IMR-90 (cell line): ENCODE measurements at places on chromosomes 16 and 17. TPM values are rescaled to one million over a fixed set of nuclear protein-coding genes. Genes with fewer than 3 reads are reported as not detected.

The UBE2G1 gene
- 26.3 and 37.5 TPM in 2 replicates for total RNA-seq

DNA sequence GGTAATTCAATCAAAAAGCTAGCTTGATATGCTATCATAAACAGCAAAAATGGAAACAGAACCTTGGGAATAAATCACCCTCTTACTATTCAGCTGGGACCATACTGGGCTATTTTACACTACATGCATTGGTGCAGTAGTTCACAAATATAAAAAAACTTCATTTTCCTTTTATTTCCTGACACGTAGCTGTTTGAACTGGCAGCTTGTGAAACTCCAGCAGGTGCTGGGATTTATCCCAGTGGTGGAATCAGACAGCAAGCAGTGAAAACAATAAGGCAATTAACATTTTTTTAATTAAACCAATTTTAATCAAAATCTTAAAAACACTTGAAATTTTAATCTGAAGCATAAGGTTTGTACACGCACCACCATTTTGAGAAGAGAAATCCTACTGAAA lies 240.4 kb upstream of the IRX5 start:
- no peak overlapping the region for H3K4me3 ChIP-seq
- no peaks in the 10 kb centered on the region for H3K4me1 ChIP-seq
- H3K27me3 ChIP-seq = no peaks in the 10 kb centered on the region
- no peak for DNase-seq
- H3K36me3 ChIP-seq = no peaks in the 10 kb centered on the region

DNA sequence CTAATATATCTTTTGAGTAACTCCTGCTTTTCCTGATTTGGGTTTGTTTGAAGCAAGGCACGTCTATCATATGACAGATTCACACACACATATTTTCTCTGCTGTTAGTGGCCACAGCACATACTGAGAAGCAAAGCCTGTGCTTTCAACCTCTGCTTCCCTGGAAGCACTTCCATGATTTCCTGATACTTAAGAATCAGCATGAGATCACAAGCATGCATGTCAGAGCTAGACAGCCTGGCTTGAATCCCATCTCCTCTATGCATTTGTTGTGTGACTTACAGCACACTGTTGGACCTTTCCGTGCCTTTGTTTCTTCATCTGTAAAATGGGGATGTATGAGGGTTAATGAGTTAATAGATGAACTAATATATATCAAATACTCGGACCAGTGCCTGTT lies 151.1 kb upstream of the NOL11 start:
- H3K4me3 ChIP-seq = no peak overlapping the region
- no peaks in the 10 kb centered on the region; the same call in 1 of the 2 replicates for H3K36me3 ChIP-seq
- no peak overlapping the region for H3K27ac ChIP-seq
- DNase-seq = no peak

The OR1A1 gene
- not detected in 2 replicates for total RNA-seq

DNA sequence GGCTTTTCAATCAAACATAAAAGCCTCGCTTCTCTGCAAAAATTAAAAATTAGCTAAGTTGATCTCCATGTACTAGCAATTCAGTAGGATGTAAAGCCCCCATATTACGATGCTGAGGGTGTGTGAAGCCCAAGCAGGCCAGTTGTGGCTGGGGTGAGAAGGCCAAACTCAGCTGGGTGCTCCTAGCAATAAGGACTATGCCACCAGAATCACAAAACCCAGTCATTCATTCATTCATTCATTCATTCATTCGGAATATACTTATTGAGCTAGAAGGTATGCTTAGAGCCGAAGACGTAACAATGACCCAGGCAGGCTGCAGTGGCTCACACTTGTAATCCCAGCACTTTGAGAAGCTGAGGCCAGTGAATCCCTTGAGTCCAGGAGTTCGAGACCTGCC lies 3.9 kb upstream of the CRYBA1 start:
- no peak overlapping the region for H3K4me3 ChIP-seq
- peaks cover 20% of the 10 kb centered on the region for H3K4me1 ChIP-seq
- no peaks in the 10 kb centered on the region for H3K27me3 ChIP-seq
- DNase-seq = no peak

- H3K4me1 ChIP-seq = no peaks in the 10 kb centered on the region
- DNase-seq = no peak
- no peaks in the 10 kb centered on the region for H3K27me3 ChIP-seq
- no peak overlapping the region for H3K27ac ChIP-seq
- H3K4me3 ChIP-seq = no peak overlapping the region
Measured at GRCh38 chr16:68041783-68042182, 18.7 kb downstream of the DUS2 start.

DNA sequence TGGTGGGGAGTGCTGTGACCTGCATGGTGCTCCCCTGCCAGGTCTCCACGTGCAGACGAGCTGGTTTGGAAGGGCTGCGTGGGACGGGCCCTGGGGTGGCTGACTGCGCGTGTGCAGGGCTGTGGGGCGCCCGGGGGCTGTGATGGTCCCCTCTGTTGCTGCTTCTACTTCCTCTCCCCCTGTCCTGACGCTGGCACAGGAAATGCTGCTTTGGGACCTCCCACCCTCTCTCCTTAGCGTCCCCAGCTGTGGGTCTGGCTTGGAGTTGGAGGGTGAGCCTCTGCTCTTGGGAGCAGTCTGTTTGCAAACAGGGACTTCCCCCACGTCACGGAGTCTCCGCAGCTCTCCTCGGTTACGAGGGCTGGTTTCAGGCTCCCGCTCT lies 35.2 kb downstream of the TSC2 start:
- H3K36me3 ChIP-seq = peaks cover 80% of the 10 kb centered on the region
- H3K27ac ChIP-seq = no peak overlapping the region
- H3K4me1 ChIP-seq = peaks cover 3% of the 10 kb centered on the region; the same call in 1 of the 2 replicates
- no peaks in the 10 kb centered on the region for H3K27me3 ChIP-seq
- no peak overlapping the region for H3K4me3 ChIP-seq
- no peak for DNase-seq

DNA sequence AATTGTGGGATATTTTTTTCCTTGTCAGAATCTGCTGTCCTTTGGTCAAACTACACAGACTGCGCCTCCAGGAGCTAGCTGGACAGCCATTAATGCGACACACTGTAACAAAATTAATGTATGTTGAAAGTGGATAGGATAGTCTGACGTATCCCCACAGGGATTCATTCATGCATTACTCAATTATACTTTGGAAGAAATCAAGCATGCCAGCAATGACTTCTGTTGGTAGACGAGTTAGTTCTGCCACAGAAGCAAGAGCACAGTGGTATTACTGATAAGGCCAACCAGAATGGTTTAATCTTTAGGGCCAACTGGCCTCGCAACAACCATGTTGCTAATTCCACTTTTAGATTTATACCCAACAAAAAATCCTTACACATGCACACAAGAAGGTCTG lies 106.4 kb upstream of the TOB1 start:
- DNase-seq = no peak
- no peak overlapping the region for H3K27ac ChIP-seq
- no peaks in the 10 kb centered on the region for H3K27me3 ChIP-seq
- H3K4me3 ChIP-seq = no peak overlapping the region

- H3K4me1 ChIP-seq = peaks cover 26% of the 10 kb centered on the region
- H3K27me3 ChIP-seq = no peaks in the 10 kb centered on the region
- no peak overlapping the region for H3K4me3 ChIP-seq
- H3K27ac ChIP-seq = peak overlapping the region; percentile 80
Measured at GRCh38 chr16:75026892-75027391, 28.1 kb downstream of the ZNRF1 start.

The TUBG2 gene
- total RNA-seq = 3.3 and 3.6 TPM in 2 replicates

- H3K4me3 ChIP-seq = no peak overlapping the region
- H3K27me3 ChIP-seq = no peaks in the 10 kb centered on the region
- H3K27ac ChIP-seq = no peak overlapping the region
- peaks cover 4% of the 10 kb centered on the region for H3K4me1 ChIP-seq
- H3K36me3 ChIP-seq = peaks cover 7% of the 10 kb centered on the region; the same call in 1 of the 2 replicates
Measured at GRCh38 chr16:84672276-84673202, 24.2 kb downstream of the KLHL36 start.
